DND-41 (cell line): ENCODE measurements at places on chromosomes 3 and 15.

DNA sequence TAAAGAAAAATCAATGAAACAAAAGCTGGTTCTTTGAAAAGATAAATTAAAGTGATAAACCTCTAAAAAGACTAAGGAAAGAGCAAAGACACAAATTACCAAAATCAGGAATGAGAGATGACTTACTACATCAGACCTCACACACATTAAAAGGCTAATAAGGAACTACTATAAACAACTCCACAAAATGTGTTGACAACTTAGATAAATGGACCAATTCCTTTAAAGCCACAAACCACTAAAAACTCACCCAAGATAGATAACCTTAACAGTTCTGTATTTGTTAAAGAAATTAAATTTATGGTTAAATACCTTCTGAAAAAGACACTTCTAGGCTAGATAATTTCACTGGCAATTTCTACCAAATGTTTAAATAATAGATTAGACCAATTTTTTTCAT, 170.4 kb downstream of the SMAD6 start:
- no peak for DNase-seq

DNA sequence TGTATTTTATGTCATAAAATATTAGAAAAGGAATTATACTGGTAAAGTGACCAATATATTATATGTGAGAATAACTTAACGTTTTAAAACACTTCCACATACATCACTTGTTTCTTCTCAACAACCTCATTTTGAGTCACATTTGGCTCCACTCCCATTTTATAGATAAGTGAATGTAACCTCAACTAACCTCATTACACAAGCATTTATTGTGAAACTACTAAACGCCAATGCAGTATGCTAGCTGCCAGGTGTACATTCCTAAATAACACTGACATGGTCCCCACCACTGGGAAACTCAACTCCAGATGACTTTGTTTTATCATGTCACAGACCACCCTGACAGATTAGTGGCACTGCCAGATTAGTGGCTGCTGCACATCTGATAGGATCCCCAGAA, 249.7 kb upstream of the CNTN4 start:
- DNase-seq = no peak

DNA sequence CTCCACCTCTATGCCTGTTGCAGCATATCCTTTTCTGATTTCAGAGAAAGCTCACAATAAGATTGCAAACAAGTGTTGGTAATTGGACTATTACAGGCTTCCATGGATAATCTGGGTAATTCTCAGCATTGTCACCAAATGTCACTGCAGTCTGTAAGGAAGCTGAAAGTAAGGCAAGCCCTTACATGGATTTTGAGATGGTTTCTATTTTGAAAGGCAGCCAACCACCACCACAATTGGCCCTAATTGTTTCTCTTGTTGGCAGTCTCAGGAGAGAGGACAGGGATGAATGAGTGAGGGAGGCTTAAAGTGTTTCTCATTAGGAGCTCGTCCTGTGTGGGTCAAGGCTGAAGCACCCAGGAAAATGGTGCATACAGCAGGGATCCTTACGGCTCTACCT, 879.9 kb downstream of the TUSC7 start:
- no peak for DNase-seq

- no peak for DNase-seq
These were observed 114.1 kb upstream of the GALNT15 start for GRCh38 chr3:16060358-16060852.

DNA sequence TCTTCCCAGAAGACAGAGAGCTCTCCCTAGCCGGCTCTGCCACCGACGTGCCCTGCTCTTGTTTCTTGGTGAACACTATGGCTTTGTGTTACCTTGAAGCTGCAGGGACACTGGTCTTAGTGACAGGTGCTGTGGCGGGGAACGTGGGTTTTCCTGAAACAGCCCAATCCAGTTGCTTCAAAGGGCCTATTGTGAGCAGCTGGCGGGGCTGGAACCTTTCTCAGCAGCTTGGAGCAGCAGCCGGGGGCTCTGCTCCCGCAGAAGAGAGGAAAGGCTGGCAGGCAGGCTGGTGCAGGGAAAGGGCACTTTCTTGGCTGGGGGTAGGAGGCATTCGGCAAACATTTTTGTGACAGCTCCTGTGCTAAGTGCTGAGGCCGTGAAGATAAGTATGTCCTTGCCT, 12.8 kb downstream of the MYZAP start:
- no peak for DNase-seq

DNA sequence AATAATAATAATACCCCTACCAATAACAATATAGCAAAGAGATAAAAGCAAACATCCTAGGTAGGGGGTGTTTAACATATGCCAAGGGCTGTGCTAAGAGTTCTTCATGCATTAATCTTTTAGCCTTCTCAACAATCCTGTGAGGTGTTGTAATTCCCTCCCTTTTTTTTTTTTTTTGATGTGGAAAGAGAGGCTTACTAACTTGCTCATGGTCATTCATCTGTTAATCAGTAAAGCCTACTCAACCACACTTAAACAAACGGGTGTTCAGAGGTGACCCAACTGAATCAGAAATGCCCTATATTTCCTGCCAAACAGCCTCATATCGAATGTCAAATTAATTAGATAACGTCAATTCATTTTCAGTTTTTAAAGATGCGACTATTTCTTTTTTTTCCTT, 232.1 kb downstream of the CTNNB1 start:
- no peak for DNase-seq

DNA sequence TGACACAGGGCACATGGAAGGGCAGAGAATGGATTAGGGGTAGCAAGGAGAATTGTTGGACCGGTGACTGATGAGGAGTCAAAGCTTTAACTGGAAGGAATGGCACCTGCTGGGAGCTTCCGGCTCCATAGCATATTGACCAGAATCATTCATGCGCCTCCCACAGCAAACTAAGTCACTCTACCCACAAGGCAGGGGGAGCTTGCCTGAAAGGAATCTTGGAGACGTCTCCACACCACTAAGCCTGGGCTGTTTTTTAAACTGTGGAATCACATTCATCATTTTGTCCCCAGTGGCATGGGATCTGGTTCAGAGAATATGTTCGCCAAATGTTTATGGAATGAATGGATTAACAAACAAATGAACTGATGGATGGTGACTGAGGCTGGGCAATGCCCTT, 57.0 kb upstream of the ITGA11 start:
- DNase-seq = no peak

DNA sequence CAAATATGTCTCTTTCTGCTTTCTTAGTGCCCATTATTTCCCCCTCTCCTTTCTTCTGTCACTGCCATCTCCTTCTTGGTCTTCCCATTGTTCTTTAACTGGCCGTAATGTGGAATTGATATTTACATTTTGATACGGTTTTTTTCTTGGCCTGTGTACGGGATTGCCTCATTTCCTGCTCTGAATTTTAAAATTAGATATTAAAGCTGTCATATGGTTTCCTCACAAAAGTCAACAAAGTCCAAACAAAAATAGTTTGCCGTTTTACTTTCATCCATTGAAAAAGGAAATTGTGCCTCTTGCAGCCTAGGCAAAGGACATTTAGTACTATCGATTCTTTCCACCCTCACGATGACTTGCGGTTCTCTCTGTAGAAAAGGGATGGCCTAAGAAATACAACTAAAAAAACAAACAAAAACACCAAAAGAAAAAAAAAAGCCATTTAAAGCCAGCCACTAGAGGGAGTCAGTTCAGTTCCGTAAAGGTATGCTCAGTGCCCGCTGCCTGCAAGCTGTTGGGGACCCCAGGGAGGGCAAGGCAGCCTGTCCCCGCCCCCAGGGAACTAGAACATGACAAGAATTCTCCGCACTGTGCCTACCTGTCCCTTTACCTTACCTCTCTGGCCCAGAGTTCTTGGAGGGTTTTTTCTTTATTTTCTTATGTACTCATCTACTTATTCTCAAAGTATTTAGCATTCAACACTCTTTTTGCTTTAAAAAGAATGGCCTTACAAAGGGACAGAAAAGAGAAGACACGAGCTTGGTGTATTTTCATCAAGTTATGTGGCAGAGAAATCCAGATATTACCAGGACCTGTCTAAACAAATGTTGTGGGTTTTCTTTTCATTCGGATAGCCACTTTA, 30.0 kb upstream of the NR2E3 start:
- DNase-seq = peak; percentile 27

DNA sequence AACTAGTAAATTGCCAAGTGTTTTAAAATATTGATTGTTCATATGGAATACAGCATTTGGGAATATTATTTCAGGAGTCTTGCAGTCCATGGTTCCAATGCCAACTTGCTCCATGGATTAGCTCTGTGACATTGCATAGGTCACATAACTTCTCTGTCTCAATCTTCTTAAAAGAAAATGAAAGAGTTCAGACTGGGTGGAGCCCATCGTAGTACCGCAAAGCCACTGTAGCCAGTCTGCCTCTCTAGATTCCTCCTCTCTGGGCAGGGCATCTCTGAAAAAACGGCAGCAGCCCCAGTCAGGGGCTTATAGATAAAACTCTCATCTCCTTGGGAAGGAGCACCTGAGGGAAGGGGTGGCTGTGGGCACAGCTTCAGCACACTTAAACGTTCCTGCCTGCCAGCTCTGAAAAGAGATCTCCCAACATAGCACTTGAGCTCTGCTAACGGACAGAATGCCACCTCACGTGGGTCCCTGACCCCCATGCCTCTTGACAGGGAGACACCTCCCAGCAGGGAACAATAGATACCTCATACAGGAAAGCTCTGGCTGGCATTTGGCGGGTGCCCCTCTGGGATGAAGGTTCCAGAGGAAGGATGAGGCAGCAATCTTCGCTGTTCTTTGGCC, 168.8 kb upstream of the CNTN4 start:
- no peak for DNase-seq

DNA sequence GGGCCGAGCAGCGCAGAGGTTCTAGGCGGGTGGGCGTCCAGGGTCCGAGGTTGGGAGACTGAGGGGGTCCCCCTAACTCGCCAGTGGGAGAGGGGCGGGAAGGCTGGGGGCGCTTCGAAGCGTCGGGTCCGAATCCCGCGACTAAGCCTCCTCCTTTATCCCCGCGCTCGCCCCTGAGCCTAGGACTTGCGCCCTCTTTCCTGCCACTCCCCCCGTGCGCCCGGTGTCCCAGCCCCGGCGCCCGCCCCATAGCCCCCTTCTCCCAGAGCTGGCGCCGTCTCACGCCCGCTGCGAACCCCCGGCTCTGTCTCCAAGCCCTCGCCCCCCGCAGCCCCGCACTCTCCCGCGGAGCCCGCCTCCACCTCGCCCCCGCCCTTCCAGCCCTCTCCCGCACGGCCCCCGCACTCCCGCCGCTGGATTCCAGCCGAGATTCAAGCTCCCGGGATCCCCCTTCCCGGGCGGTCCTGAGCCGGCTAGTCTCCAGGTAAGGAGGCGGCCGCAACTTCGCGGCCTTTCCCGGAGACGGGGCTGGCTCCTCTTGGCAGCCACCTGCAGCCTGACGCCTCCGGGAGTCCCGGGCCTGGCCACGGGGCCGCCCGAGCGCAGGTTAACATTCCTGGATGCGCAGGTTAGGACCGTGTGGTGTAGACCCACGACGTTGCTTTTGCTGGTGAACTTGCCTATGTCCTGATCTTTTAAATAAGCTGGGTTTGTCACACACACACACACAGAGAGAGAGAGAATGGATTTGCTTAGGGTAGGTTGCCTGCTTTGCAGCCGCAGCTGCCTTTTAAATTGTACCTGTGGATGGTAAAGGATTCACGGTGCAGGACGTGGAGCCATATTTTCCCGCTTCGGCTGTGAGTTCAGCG, 563 bp downstream of the PXYLP1 start:
- peak; percentile 39 for DNase-seq

- peak; percentile 46 for DNase-seq
These were observed 312.7 kb downstream of the MFSD1 start for GRCh38 chr3:159114582-159114981.

DNA sequence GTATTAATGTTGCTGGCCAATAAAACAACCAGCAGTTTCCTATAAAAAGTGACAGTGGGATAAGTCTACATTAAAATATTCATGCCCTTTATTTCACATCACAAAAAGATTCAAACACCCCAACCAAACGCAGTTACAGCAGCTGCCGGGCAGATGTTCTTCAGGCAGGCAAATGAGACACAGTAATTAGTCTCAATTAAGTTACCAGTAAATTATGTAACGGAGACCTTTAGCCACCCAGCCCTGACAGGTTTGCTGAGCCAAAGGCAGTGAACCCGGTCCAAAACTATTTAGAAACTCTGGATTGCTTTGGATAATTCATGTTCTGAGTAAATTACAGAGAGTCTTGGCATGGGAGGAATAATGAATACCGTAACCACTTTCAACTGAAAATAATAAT, 289.2 kb upstream of the LYSMD4 start:
- DNase-seq = no peak

- DNase-seq = no peak
These were observed 23.4 kb downstream of the ARMC8 start for GRCh38 chr3:138210528-138210927.

- DNase-seq = no peak
These were observed 554.5 kb downstream of the ZIC1 start for GRCh38 chr3:147963711-147964110.

GRCh38 chr3:11312166-11312565, 40.0 kb downstream of the ATG7 start:
- DNase-seq = no peak

- DNase-seq = no peak
These were observed 144.3 kb downstream of the ERC2 start for GRCh38 chr3:56323986-56324420.

DNA sequence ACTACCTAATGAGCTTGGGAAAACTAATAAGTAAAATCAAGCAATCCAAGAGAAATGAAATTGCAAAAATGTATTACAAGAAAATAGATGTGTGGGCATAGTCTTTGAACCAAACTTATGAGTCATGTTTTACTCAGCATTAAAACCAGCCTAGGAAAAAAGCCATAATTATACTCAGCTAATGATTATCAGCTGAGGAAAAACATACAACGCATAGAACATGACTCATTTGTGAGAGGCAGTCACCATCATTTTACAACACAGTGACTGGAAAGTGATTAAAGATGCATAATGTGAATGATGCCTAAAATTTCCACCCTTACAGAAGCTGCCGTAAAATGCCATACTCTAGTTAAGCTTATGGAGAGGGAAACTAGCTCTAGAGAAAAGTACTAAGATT, 238.0 kb upstream of the EOMES start:
- DNase-seq = no peak

GRCh38 chr3:40055361-40055760, 246.0 kb downstream of the MYRIP start:
- DNase-seq = no peak

- no peak for DNase-seq
These were observed 22.1 kb downstream of the TMED3 start for GRCh38 chr15:79332824-79333510.

DNA sequence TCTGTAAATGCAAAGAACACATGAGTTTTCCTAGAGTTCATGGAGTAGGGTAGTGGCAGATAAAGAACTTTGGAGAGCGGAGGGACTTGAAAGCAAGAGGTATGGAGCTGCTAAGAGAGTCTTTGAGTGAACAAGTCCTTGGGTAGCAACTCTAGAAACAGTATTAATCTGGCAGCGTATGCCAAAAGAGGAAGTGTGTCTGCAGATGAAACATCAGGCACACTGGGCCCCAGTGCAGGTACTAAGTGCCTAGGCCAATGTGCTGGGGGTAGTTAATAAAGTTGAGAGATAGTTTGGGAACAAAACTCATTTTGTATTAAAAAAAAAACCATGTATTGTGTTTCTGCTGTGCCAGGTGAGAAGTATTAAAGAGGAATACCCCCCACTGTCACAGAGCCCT, 223.0 kb upstream of the STRIT1 start:
- DNase-seq = no peak
